ENCODE measurements at places on chromosomes 7 and 10.
A peak's percentile ranks its signal among the peaks of the same experiment; 100 is the strongest.

DNA sequence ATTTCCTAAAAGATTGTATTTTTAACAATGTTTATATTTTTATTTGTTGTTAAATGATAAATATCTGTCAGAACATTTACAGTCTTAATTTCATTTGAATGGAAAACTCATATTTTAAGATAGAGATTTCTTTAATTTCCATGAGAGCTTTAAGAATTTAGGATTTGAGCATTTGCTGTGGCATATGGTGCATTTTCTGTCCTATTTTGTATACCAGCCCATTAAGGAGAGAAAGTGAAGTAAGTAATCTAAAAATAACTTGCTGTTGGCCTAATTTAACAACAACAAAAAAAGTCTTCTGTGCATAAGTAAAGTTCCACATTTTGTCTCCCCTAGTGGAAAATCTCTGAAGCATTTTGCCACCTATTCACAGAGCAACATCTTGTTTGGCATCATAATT is 190.9 kb upstream of the PPP1R3A start:
- no peak for DNase-seq

GRCh38 chr10:101355072-101355706 is 1.2 kb downstream of the BTRC start:
- DNase-seq = no peak

DNA sequence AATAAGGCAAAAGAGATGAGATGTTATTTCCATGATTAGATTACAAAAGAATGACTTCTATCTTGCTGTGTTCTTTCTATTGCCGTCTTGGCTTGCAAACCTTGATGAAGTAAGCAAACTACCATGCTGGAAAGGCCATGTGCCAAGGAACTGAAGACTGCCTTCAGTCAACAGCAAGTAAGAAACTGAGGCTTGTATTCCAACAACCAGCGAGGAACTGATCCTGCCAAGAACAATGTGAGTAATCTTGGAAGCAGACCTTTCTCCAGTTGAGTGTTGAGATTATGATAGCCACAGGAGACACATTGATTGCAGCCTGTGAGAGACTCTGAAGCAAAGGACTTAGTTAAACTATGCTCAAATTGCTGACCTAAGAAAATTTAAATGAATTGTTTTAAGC is 164.6 kb upstream of the GRM3 start:
- no peak for DNase-seq

DNA sequence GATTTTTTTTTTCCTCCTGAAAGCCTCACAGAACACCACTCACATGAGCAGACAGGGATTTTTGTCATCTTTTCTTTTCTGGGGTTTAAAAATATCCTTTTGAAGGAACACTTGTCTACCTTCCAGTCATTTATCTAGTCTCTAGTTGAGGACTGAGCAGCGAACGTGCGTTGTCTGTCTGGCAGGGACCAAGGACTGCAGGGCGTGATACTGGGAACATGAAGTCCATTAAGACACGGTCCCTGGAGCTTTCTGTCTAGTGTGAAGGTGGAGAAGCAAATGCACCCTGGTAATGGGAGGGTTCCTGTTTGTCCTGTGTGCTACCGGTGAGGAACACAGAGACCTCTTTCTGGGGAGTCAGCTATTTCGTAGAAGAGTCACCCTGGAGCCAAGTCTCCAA is 207.4 kb downstream of the TMEM178B start:
- DNase-seq = no peak

DNA sequence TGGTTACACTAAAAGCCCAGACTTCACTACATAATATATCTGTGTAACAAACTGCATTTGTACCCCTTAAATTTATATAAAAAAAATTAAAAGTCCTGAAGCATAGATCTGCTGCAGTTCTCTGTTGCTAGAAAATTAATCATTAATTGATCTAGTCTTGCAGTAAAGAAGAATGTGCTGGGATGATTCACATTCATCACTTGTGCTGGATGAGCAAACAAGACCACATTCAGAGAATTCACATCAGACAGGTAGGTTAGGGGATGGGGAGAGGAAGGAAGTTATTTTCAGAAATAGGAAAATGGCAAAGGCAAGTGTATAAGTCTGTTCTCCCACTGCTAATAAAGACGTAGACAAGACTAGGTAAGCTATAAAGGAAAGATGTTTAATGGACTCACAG is 1019.0 kb downstream of the KCNMA1 start:
- no peak for DNase-seq

DNA sequence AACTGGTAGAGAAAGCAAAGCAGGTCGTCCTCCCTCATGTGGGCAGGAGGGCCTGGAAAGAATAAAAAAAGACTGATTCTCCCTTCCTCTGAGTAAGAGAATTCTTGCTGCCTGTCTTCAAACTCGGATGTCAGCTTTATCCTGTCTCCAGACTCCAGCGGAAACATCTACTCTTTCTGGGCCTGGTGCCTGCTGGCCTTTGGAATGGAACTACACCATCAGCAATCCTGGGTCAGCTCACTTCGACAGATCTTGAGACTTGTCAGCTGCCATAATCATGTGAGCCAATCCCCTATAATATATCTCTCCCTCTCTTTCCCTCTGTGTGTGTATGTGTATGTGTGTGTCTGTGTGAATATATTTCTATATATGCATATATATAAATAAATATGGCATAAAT is 411.0 kb upstream of the DPP6 start:
- no peak for DNase-seq

DNA sequence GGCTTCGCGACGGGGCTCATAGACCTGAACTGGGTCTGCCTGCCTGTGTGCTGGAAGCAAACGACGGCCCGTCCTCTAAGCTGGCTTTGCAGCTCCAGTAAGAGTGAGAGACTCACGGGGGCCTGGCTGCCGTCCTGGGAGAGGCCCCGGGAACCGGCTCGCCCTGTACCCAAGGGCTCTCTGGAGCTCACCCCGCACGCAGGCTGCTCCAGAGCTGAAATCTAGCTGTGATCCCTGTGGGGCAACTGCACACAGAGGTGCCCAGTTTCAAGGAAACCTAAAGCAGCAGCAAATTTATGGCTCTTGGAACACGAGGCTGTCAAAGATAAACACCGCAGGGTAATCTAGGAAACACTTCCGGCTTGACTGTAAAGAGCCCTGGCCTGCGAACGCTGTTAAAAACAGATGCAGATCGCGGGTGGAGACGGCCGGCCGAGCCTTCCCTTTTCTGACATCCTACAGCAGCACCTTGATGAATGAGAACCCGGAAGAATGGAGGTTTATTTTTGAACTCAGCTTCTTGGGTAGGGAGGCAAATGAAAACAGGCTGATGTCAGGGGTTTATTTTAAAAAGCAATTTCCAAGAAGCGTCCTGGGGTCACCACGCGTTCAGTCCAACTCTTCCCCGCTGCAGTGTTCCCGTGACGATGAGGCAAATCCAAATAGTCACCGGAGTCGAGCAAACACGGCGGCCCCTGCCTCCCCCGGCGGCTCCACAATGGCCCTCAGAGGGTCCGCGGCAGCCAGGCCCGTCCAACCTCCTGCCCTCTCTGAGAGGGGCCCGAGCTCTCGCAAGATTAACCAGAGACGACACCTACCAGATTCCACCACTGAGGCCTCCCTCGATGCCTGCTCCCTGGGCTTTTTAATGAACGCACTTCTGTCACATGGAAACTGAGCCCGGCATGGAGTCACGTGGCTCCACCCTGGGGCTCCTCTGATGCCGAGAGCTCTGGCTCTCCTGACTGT is 29.6 kb downstream of the AMZ1 start:
- no peak for DNase-seq

DNA sequence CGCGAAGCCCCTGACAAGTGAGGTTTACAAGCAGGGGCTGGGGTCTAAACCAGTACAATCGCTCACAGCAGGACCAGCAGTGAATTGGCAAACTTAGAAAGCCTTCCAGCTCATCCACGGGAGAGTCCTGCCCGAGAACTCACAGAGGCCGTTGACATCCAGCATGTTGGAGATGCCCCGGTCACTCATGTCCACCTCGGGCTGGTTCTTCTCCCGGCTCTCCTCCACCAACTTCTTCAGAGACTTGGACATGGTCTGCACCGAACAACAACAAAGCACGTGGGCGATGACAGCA is 447 bp downstream of the RSU1 start:
- DNase-seq = no peak

- DNase-seq = no peak
Observed at GRCh38 chr10:97490592-97490991, 7.6 kb downstream of the MMS19 start.

GRCh38 chr10:28612877-28613276 is 64.4 kb upstream of the BAMBI start:
- DNase-seq = no peak

DNA sequence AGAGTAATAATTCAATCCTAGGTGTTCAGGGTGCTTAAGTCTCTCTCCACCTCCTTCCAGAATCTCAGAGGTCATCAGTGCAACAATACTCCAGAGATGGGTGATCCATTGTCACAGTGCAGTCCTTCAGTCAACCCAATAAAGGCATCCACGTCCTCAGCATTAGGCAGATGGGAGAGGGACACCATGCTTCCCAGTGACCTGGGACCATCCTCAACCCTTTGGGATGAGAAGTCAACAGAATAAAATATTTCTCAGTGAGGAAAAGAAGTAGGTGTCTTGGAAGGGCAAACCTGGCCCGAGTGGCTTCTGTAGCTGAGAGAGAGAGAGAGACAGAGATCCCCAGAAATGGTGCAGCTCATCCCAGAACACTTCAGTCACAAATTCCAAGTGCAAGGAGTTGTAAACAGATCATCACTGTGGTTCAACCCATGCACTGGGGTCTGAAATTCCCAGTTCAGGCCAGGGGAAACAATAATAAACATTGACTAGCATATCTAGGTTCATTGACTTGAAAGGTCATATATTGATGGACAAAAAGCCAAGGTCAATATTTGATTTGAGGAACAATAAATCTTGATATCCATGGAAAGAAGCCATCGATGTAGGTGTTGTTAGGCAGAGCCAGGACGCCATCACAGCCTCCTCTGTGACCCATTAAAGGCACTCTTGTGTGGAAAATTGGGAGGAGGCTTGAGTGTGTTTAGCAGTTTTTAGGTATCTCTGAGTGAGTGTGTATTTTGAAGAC is 256.0 kb upstream of the ZMIZ1 start:
- no peak for DNase-seq

DNA sequence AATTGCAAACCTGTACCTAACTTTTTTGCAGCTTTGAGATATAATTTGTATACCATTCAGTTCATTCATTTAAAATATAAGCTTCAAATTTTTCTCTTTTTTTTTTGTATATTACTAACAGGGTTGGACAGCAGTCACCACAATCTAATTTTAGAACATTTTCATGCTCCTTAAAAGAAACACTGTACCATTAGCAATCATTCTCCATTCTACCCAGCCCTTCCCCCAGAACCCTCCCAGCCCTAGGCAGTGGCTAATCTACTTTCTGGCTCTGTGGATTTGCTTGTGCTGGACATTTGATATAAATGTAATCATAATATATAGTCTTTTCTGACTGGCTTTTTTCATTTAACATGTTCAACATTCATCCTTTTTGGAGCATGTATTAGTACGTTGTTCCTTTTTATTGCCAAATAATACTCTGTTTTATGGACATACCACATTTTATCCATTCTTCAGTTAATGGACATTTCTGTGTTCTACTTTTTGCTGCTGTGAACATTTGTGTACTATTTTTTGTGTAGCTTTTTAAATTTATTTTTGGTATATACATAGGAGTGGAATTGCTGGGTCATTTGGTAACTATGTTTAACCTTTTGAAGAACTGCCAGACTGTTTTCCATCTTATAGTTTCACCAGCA is 40.9 kb upstream of the ST7 start:
- no peak for DNase-seq

GRCh38 chr7:118184565-118184940 is 589 bp downstream of the LSM8 start:
- DNase-seq = no peak

GRCh38 chr10:17025444-17026295 is 103.9 kb downstream of the CUBN start:
- peak; percentile 66 for DNase-seq

DNA sequence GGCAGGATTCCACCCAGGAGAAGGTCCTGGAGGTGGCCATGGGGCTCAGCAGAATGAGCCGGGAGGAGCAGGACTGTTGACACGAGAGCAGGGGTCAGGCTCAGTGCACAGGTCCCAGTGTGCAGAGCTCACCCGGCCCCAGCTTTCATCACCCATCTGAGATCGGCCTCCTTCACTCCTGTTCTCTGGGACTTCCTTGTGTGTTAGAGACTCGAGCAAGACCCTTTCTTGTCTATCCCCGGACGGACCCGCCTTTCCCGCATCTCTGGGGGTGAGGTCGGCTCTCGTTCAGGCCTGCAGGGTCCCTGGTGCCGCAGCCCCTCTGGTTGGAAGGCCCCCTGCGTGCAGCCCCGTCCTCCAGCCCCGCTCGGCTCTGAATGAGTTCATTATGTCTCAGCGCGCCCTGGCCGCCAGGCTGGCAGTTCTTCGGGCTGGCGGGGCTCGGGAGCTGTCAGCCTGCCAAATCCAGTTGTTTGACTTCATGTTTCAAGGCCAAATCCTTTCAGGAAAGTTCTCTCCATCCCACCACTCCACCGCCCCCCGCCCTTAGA is 127.9 kb downstream of the LHPP start:
- no peak for DNase-seq

DNA sequence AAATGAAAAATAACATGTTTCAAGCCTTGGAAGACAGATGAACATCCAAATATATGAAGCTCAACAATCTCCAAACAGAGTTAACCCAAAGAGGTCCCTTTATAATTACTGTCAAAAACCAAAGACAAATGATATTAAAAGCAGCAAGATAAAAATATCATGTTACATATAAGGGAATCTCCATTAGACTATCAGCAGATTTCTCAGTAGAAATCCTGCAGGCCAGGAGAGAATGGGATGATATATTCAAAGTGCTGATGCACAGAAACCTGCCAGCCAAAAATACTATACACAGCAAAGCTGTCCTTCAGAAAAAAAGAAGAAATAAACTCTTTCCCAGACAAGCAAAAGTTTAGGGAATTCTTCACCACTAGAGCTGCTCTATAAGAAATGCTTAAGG is 41.0 kb downstream of the AASS start:
- DNase-seq = no peak
